ENCODE measurements at places on chromosomes 5 and 9.

DNA sequence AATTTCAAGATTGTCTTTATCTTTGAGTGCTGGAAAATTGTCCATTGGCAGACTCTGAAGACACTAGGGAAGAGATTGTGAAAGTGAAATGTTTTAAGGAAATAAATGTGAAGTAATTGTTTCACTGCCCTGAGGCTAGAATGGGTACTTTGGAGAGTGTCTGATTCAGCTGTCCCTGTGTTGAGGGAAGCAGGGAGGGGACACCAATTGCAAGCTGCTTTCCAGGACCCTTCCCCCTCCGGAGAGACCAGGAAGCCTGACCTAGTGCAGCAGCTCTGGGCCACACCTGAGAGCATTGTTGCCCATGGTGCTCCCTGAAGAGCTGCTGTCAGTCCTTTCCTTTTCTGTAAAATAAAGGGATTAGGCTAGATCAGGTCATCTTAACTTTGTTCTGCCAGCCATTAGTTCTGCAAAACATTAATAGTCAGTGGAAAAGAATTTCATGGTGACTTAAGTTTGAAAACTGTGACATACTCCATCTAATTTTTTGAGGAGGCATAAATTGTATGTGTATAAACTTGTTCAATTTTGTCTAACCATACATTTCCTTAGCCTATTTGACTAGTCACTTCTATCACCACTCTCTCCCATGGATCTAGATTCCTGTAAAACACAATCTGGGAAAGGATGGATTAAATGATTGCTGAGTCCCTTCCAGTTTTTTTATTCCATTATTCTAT is 18.8 kb downstream of the MAP1B start:
- DNase-seq, result no peak

DNA sequence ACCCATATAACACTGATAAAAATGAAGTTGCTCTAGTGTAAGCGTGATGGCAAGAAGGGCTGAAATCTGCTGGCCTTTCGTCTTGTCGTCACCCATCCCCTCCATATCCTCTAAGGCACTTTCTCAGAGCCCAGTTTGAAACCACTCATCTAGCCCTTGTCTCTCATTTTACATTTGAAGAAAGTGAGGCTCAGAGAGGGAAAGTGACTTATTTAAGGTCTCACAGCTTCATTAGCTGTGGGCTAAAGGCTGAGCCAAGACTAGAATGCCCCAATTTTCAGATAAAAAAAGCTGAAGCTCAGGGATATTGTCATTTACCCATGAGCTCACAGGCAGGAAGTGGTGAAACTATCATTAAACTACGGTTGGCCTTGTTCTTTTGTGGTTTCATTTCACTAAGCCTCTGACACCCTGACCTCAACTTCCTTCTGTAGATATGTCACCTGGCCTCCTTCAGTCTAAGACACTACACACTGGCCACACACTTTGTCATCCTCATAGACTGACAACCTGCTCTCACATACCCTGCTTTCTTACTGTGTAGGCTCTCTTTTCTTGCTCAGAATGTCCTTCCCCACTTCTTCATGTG is 176.7 kb upstream of the DMAC1 start:
- DNase-seq, result peak; percentile 44

GRCh38 chr5:76525956-76526355 is 97.2 kb downstream of the F2RL2 start:
- DNase-seq, result no peak

- DNase-seq, result no peak
Observed at GRCh38 chr5:66824476-66824875, 228.3 kb downstream of the MAST4 start.

GRCh38 chr9:131817627-131818026 is 77.8 kb upstream of the RAPGEF1 start:
- DNase-seq, result no peak

DNA sequence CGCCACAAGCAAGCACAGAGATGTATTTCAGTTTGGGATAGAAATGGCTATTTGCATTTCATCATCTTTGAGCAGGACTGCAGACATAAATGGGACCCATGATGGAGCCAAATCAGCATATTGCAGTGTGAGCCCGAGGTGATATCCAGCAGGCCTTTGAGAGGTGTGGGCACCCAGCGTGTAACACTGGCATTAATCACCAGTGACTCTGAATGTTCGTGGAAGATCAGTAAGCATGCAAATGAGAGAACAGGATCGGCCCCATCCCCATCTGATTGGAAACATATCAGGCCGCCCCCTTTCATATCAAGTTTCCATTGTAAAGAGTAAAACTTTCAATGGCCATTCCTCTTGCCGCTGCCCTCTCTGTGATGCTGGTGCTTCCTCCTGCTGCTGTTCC is 84.0 kb downstream of the GTF3C4 start:
- no peak for DNase-seq

- DNase-seq, result peak; percentile 60
Observed at GRCh38 chr5:56587381-56588130, 227.8 kb upstream of the MAP3K1 start.

- no peak for DNase-seq
Observed at GRCh38 chr5:148408092-148408491, 24.3 kb downstream of the FBXO38 start.

DNA sequence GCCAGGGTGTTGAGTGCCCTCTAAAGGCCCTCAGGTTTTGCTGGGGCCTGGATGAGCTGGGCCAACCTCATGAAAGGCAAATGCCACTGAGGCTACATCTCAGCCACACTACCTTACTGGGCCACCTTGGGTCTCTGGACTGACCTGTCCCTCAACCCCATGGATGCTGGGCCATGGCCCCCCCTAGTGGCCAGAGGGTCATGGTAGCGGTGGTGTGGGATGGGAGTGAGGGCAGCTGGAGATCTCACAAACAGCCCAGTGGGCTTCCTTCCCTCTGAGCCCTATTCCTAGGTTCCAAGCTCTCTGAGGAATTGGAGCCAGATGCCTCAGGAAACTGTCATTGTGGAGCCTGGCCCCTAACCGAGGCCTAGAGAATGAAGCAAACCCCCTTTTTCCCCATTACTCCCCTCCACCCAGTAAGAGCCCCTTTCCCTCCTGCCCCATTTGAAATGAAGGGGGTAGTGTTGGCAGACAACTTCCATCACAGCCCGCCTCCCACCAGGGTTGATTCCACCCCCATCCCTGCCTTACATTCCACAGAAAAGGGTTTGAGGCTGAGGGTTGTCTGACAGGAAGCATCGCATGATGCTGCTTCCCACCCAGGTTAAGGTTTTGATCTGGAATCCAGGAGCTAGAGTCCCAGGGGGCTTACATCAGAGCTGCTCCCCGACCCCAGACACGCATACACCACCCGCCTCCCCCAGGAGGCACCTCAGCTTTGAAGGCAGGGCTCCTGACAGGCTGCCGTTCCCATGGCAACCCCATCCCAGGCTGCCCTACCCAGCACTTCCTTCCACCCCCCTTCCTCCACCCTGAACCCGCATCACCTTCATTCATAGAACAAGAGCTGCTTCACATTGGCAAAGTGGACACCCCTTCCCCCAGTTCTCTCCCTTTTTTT is 63.9 kb downstream of the PCDH1 start:
- no peak for DNase-seq

DNA sequence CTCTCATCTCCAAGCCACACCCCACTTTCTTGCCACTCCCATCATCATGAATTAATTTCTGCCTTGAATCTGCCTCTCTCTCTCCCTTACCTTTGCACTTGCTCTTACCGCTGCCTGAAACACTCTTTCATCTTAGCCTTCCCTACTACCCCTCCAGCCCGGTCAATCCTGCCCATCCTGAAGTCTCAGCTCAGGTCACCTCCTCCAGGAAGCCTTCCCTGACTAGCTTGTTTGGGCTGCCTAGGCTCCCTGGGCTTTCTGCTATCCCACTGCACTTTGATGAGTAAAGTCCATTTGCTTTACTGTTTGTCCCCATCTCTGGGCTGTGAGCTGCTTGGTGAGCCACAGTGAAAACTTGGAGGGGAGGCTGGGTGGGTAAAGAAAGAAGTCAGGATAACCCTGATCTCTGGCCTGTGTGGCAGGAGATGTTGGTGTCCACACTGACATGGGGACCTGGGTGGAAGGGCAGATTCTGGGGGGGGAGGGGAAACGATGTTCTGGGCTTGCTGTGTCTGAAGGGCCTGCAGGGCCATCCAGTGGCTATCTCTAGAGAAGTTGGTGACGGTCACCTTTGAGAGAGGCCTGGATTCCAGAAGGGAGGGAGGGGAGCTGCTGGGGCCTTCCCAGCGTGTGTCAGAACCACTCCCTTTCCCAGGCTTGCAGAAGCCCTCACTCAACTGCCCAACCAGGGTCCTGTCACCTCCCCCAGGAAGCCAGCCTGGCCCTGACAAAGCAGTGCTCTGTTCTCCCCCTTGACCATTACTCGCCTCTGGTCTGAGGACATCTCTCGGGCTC is 75.0 kb upstream of the DAB2IP start:
- no peak for DNase-seq

DNA sequence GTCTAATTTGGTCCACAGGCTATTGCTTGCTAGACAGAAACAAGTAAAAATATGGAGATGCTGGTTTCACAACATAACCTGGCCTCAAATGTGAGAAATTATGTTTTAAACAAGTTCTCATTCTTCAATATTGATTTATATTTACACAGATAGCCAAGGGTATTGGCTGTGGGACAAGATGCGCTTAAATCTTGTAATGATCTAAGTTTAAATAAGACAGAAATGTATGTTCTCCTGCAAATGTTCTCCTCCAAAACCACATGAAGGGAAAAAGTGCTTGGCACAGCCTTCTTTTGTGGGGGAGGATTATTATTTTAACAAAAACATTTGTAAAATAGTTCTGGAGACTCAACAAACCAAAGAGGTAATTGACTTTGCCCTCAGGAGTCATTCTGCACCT is 356.0 kb downstream of the DMAC1 start:
- no peak for DNase-seq

DNA sequence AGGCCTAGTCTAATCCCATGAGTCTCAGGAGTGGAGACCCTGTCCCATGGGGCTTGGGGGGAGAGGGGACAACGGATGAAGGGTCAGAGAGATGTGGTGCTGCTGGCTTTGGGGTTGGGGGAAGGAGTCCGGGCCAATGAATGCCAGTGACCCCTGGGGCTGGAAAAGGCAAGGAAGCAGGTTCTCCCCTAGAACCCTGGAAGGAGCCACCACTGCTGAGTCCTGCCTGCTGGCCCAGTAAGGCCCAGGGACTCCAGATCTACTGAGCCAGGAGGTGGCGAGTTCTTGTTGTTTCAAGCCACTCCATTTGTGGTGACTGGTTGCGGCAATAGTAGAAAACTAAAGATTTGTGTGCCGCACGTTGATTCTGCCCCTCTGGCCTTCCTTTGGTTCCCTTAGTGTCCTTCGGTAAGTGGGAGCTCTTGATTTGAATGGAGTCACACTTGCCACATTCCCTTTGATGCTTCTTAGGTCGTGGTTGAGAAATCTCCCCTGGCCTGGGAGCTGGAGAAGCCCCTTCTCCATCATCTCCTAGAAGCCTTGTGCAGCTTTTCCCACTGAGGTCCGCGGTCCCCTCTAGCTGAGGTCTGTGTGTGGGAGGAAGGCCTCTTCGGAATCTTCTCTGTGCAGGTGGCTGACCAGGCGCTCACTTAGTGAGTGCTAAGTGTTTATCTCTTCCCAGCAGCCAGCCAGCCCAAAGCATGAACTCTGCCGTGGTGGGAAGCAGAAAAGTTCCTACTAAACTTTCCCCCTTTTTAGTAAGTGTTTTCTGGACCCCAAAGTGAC is 9.0 kb downstream of the FCN1 start:
- no peak for DNase-seq
